ENCODE measurements at places on chromosomes 11 and 22.

GRCh38 chr11:47852053-47852452, 3.9 kb upstream of the NUP160 start:
- DNase-seq: no peak

DNA sequence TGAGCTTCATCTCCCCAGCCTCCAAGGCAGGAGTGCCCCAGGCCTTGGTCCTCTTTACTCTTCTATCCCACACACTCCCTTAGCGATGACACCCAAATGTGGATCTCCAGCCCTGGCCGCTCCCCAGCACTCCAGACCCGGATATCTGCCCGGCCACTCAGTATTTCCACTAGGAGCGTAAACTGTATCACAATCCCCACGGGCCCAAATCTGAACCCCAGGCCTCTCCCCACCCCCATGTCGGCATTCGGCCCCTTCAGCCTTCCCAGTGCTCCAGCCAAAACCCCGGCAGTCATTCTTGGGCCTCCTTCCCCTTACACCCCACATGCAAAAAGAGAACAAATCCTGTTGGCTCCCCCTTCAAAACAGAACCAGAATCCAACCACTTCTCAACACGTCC, 20.8 kb downstream of the WNT11 start:
- DNase-seq: no peak

GRCh38 chr11:98625526-98625925, 395.2 kb upstream of the CNTN5 start:
- no peak for DNase-seq

GRCh38 chr11:82988936-82989627, 82.6 kb downstream of the RAB30 start:
- DNase-seq: no peak

DNA sequence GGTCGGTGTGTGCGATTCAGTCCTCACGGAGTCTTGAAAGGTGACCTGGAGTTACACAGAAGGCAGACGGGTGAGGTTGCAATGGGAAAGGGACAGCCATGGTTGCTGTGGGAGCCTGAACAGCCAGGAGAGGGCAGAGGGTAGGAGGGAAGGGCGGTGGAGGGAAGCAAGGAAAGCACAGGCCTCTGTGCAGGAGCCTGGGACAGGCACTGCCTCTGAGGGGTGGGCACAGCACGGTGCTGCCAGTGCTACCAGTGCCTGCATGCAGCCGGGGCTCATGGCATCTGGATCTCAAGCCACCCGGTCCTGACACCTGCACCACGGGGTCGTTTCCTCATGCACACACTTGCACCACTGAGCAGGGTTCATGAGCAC, 401.0 kb downstream of the TBC1D22A start:
- DNase-seq: no peak

GRCh38 chr11:122983438-122984185, 2.0 kb upstream of the BSX start:
- no peak for DNase-seq

GRCh38 chr11:60891103-60891741, 15.2 kb downstream of the PRPF19 start:
- no peak for DNase-seq

GRCh38 chr11:98572941-98573340, 447.8 kb upstream of the CNTN5 start:
- no peak for DNase-seq

- DNase-seq: no peak
Observed at GRCh38 chr11:27216270-27217149, 146.5 kb downstream of the CCDC34 start.

GRCh38 chr11:65767406-65767805, 13.4 kb downstream of the AP5B1 start:
- DNase-seq: no peak

GRCh38 chr11:13262096-13262495, 15.5 kb upstream of the BMAL1 start:
- no peak for DNase-seq

GRCh38 chr11:61860054-61860903, 31.1 kb downstream of the FADS3 start:
- DNase-seq: no peak

- DNase-seq: no peak
Observed at GRCh38 chr11:7576726-7577290, 63.0 kb downstream of the PPFIBP2 start.

DNA sequence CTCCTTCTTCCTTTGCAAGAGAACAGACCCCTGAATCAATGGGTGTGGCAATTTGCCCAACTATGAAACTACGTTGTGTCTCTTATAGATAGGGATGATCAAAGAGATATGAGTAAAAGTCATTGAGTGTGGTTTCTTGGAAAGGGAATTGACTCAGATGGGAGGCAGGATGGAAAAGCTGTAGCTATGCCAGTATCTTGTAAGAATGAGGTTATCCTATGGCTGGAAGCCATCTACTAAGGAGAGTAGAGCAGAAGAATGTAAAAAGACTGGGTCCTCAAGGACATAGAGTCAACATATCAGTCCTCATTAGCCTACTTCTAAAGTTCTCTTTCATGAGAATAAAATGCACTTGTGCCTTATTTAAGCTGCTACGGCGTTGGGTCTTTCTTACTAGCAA, 78.9 kb upstream of the POU2AF2 start:
- no peak for DNase-seq

GRCh38 chr11:74403607-74404321, 5.5 kb upstream of the PGM2L1 start:
- no peak for DNase-seq

GRCh38 chr11:80587906-80588305, 1147.1 kb upstream of the TENM4 start:
- DNase-seq: no peak

GRCh38 chr11:44096360-44097185, 1.1 kb downstream of the EXT2 start:
- DNase-seq: no peak

DNA sequence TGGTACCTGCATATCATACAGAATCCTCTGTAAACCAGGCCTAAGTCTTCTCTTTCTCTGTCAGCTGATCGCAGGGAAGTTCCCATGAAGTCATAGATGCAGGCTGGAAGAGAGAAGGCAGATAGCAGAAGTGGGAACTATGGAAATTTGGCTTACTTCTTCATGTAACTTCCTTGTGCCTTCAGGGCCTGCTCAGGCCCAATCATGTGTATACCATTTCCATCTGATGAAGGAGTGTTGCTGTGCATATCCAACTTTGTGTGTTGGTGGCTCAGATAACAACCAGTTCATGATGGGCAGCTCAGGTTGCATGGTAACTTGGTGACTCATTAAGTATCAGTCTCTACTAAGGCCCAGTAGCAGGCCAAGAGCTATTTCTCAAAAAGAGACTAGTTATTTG, 53.1 kb upstream of the CEP295 start:
- no peak for DNase-seq

DNA sequence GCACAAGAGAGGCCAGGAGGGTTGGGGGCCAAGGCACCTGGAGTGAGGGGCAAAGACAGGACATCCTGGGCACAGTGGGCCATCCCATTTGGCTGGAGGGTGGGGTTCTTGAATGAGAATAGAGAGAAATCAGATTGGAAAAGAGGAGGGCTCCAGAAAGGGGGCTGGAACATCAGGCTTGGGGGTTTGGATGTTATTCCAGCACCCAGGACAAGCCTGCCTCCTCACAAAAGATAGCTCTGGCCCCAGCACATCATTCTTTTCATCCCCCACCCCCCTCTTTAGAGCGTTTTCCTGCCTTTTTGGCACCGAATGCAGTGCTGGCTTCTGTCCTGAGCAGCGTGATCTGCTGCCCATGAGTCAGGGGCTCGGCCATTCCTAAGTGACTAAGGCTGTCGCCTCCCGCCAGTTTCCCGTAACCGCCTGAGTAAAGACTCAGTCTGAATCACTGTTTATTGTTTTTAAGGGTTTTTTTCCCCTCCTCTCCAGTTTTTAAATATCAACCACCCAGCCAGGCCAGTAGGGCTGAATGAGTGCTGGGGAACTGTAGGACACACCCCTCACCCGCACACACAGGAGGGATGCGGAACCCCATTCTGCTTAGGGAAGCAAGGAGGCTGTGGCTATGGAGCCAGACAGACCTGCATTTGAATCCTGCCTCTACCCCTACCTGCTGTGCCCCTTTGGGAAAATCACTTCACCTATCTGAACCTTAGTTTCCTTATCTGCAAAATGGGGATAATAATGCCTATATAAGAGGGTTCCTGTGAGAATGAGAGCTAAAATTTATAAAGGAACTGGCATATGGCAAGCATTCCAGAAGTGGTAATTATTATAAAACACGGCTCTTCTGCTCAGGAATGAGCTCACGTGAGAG, 32.4 kb upstream of the NAV2 start:
- DNase-seq: no peak

- DNase-seq: no peak
Observed at GRCh38 chr11:114017723-114018122, 41.8 kb upstream of the ZBTB16 start.

DNA sequence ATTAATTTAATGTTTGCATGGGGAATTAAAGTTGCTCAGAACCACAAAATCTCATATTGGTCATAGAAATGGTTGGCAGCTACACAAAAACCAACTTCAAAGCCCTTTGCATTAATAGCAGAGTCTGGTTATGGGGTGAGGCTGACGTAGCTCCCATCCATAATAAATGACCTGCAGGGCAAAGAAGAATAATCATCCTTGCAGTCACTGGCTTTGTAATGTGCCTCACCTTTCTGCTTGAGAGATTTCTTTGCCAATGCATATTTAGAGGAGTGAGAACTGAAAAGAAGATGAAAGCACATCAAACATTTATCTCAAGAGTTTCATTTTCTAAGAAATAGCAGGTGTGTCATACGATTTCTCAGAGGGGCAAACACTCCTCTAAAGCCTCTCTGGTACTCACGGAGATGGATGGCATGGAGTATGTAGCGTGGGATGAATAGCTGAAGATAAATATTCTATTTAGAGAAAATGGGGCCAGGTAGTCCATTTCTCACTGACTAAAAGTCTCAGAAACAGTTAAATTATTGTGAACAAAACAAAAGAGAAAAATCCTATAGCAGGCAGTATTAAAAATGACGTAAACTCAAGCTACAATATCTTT, 1491.9 kb downstream of the FAM181B start:
- DNase-seq: no peak

DNA sequence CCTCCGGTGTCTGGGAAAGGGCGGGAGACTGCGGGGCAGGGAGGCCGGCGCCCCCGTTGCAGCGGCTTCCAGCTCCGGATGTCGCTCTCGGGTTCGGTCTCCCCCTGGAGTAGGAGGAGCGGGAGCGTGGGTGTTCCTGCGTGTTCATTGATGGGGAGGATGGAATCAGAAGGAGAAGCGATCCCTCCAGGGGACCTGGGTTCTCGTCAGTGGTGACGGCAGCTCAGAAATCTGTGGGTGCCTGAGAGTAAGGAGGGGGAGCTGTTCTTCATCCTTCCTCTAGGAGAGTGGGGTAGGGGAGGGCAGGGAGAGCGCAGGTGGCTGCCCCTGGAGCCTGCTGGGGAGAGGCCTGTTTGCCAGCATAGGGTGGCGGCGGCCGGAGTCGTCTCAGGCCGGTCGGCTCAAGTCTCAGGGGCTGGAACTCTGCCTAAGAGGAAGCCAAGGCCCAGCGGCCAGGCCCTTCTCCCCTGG, 1.1 kb downstream of the UBASH3B start:
- DNase-seq: peak; percentile 2

GRCh38 chr11:24181395-24182047, 315.3 kb upstream of the LUZP2 start:
- no peak for DNase-seq

DNA sequence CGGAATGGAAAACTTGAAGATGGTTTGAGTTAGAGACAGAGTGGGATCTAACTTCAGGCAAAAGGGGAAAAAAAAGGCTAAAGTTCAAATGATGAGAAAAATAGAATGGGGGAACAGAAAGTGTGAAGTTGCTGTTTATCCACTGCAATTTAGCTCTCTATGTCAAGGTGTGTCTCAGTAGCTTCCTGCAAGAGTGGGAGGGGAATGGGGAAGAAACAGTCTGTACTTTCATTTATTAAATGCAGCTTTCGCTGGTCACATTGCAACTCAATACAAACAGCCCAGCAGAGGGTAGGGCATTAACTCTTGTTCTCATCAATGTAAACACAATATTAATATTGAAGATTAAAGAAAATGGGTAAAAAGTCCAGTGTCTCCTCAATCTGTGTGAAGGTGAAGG, 214.7 kb upstream of the SYN3 start:
- no peak for DNase-seq

GRCh38 chr11:82315093-82315492, 418.6 kb downstream of the FAM181B start:
- no peak for DNase-seq

- DNase-seq: no peak
Observed at GRCh38 chr11:75365711-75366181, 14.3 kb upstream of the ARRB1 start.

DNA sequence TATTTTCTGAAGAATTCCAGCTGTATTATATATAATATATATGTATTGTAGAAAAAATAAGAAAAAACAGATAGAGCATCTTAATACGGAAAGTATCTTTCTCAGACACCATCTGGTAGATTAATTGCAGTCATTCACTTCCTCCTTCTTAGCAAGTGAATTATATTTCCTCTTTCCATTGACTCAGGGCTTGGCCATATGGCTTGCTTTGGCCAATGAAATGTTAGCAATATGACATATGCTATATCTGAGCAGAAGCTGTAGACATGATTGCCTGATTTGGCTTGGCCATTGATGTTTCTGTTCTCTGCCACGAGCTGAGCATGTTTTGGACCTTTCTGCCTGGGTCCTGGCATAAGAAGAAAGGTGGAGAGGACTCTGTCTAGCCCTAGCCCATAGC, 34.4 kb upstream of the ZBED5 start:
- DNase-seq: no peak

DNA sequence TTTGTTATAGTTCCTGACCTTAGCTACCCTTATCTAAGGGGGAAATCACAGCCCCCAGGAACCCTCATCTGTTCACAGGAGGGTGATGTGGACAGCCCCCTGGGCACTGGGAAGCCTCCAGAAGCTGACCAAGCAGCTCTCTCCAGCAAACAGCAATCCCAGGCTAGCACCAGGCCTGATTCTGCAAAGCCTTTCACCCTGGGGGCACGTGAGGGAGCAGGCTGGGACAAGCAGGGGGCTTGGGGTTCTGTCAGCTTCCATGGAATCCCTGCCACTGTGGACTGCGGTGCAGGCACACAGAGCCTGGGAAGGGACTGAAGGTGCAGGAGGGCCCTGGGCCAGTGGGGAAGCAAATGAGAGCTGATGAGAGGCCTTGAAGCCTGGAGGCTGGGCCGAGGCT, 2.1 kb downstream of the PGAP2 start:
- no peak for DNase-seq

DNA sequence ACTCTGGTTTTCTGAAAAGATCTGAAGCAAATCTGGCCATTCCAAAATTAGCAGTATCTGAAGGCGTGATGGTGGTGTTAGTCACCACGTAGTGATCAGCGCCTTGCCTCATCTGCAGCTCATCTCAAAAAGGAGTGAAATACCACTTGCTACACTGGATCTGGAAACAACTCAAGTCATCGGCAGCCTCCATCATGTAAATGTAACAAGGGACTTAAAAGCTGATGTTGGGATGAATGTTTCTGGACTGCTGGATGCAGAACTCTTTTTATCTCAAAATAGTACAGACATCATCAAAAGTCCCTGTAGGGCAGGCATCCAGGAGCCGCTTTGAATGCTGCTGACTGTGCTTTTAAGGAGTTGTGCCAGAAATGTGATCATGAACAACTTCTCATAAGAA, 14.1 kb upstream of the APLP2 start:
- no peak for DNase-seq
